ENCODE measurements at places on chromosomes 7 and 10. TPM values are rescaled to one million over a fixed set of nuclear protein-coding genes. Genes with fewer than 3 reads are reported as not detected.

Gene SVOPL
- total RNA-seq: not detected

Gene NEURL1
- total RNA-seq: 1.1 TPM

Gene PLEKHS1
- 0.08 TPM for total RNA-seq

Gene GNAT3
- not detected for total RNA-seq

Gene ZNF485
- total RNA-seq: 0.75 TPM

Gene AGFG2
- total RNA-seq: 6.6 TPM

Gene PLAU
- not detected for total RNA-seq

- DNase-seq: no peak
These were observed 32.0 kb downstream of the STK31 start for GRCh38 chr7:23742051-23742450.

GRCh38 chr7:47394216-47394615, 187.7 kb downstream of the TNS3 start:
- no peak for DNase-seq

DNA sequence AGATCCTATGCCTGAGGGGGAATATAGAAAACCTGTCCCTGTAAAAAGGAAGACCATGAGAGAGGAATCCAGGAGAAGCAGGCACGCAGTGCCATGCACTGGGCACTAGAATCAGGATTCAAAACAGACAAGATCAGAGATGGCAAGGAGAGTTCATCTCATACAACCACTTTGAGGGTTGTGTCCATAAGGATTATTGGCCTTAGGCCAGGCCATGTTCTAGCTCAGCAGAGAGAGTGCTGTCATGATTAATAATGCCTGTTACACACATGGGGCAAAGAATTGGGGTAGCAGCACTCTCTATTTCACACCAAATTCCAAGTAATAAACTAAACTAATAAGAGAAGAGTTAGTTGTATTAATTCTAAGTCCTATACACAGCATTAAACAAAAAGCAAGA, 29.1 kb downstream of the EZH2 start:
- DNase-seq: no peak

- no peak for DNase-seq
These were observed 217.1 kb upstream of the ZMIZ1 start for GRCh38 chr10:78851647-78852046.

DNA sequence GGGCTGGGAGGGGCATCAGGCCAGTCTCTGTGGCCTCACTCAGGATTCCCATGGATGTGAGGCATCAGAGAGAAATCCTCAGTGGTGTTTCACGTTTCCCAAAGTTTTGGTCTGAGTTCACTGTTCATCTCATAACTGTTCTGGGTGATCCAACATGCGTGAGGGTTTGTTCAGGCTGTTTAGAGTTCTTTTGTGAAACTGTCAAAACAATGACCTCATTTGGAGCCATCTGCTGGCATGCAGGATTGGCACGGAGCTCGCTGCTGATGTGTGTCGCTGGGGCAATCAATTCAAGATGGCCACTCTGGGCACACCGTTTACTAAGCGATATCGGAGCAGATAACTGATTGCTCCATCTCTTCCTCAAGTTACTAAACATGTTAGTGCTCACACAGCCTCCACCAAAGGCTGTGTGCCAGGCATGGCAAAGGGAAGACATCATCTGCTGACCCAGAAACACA, 365.6 kb downstream of the WDR11 start:
- DNase-seq: no peak

DNA sequence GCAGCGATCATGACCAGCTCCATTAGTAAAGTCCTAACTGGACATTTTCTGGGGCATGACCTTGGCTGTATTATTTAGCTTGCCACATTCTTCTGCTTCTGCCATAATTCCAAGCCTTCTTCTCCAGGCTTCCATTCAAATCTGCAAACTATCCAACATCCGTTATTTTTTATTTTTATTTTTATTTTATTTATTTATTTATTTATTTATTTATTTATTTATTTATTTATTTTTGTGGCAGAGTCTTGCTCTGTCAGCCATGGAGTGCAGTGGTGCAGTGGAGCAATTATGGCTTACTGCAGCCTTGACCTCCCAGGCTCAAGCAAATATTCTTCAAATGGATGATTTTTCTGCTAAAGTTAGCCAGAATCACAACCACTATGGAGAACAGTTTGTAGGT, 187.2 kb upstream of the CDK1 start:
- no peak for DNase-seq

DNA sequence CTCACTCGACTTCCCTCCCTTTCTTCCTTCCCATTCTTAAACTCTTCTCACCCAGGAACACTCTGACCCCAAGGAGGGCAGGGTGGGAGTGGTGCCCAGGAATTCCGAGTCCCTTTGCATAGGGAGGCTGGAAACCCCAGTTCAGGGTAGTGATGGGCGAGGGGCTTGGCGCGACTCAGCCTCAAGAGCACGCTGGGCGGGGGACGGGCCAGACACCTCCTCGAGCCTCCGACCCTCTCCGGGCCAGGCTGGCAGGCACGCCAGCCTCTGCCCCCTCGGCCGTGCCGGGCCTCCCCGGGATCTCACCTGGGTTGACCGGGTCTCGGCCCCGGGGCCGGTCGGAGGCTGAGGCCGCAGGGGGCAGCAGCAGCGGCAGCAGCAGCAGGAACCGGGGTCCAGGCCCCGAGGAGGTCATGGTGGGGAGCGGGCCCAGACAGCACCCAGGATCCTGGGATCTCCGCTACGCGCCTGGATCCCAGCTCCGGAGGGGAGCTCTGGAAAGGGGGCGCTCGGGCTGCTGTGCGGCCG, 457 bp downstream of the PLOD3 start:
- DNase-seq: no peak

GRCh38 chr7:4065190-4065589, 616.9 kb upstream of the FOXK1 start:
- no peak for DNase-seq

- no peak for DNase-seq
These were observed 111.1 kb upstream of the NPY start for GRCh38 chr7:24172856-24173255.

DNA sequence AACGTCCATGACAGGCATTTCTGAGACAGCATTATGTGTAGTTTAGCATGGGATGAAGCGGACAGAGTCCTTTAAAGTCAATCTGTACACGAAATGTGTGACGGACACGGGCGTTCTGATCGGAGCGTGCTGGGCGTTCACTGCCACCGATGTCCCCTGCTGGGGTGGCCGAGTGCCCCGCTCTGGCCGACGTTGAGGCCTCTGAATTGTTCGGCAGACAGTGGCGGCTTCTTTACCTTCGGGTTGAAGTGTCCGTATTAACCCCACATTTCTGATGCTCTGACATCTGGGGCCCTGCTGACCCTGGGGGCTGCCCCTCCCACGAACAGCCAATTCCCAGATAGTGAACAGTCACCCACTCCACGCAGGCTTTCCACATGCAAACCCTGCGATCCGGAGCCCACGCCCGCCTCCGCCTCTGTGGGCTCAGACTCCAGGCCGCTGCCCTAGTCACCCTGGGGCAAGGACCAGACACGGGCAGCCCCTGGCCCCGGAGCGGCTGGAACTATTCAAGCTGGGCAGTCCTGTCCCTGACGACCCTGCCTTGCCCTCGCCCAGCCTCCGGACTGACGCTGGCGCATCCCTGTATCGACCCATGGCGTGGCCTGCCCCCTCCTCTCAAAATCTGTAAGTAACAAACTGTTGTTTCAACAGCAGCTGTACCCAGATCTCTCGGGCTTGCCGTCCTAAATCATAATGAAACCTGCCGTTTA, 445.7 kb downstream of the PTPRN2 start:
- no peak for DNase-seq

DNA sequence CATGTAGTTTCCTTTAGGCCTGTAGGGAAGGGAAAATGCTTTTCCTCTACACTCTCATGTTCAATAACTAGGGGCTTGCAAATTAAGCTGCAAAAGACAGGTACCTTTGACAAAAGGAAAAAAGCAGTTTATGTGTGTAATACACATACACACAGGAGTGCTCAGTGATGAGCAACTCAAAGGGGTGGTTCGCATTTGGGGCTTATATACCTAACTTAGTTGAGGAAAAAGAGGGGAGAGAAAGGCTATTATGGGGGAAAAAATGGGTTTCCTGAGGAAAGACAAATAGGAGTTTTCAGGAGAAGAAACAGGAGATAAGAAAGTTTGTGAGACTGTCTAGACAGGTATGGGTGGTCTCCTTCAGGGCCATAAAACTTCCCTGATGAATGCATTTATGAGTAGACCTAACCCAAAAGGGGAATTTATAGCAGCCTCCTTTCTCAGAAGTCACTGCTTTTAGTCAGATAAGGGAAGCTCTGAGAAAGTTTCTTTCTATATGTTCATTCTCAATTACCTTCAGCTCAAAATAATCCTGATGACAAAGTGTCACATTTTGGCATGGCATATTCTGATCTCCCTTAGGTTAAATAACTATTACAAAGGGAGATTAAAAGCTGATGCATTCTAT, 55.2 kb upstream of the EZH2 start:
- DNase-seq: no peak

GRCh38 chr7:80770061-80770460, 131.6 kb downstream of the CD36 start:
- no peak for DNase-seq

- no peak for DNase-seq
These were observed 49.3 kb upstream of the ZNF716 start for GRCh38 chr7:57400531-57401155.

GRCh38 chr7:67620216-67620933, 623.7 kb downstream of the TYW1 start:
- DNase-seq: no peak

GRCh38 chr7:150432915-150433892, 17.2 kb upstream of the GIMAP8 start:
- DNase-seq: no peak

- no peak for DNase-seq
These were observed 8.0 kb downstream of the KMT2E start for GRCh38 chr7:105021967-105022366.

GRCh38 chr7:135251496-135252391, 18.1 kb downstream of the STRA8 start:
- no peak for DNase-seq

DNA sequence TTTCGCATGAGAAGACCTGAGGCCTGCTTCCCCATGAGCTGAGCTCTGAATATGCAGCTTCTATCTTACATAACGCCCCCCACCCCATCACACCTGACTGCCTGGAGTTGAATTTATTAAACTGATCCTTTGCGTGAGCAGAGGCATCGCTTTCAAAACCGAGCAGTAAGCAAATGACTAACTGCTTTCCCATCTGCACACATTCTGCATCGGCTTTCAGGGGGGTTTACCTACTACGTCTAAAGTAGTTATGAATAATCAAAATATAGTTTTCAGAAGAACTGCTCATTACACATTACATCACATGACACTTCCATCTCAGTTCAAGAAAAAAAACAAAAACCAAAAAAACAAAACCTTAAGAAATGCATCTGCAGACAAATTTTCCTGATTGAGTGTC, 54.7 kb upstream of the EGR2 start:
- DNase-seq: no peak

DNA sequence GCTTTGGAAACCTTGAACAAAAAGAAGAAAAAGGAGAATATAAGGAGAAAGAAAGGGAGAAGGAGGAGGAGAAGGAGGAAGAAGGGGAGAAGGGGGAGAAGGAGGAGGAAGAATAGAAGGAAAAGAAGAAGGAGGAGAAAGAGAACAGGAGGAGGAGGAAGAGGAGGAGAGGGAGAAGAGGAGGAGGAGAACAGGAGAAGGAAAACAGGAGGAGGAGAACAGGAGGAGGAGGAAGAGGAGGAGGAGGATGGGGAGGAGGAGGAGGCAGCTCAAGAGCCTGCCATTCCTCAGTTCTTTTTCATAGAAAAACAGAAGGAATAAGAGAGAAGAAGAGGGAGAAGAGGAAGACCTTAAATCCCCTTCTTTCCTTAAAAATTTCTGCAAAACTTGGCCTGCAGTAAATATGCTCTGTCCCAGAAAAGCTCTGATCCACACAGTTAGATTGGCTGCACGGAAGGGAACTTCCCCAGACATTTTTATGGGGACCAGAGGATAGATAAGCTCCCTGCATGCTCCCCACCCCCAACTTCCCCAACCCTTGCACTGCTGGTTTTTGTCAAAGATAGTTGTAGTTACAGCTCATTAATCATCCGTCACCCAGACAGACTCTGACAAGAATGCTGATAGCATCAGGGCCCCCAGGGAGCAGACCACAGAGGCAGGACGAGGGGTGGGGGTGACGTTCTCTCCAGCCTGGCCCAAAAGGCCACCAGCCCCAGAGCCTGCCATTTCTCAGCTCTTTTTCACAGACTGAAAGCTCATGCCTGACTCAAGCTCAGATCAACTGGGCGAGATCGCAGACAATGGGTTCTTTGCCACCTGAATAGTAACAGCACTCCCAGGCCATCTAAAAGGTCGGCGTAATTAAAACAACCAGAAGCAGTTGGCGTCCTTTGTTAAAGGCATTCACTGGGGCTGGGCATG, 34.5 kb upstream of the LYZL1 start:
- no peak for DNase-seq

GRCh38 chr7:124187962-124188361, 155.1 kb upstream of the TMEM229A start:
- no peak for DNase-seq

DNA sequence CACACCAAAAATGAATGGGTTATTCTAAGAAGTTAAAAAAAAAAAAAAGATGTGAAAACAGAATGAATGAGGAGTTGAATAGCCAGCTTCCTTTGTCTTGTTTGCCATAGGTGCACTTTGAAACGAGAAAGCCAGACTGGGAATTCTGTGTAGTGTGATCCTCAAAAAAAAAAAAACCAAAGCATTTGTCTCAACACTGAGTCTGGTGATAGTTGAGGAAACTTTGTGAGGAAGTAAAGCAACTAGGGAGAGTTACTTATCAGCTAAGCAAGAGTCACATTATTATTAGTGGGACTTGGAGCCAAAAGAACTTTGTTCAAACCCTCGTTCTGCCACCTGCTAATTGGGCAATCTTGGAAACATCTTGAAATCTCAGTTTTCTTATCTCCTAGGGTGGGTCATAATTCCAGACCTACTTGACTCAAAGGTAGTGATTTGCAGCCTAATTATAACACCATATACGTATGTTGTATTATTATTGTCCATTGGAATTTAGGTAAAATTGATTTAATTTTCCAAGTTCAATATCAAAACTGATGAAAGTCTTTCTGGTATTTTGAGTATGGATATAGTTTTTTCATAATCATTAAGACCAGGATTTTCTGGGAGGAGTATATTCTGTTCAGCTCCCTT, 99.8 kb upstream of the GJD4 start:
- DNase-seq: no peak

- no peak for DNase-seq
These were observed 119.2 kb downstream of the NEURL1 start for GRCh38 chr10:103612462-103613365.

- DNase-seq: no peak
These were observed 255.3 kb downstream of the STK31 start for GRCh38 chr7:23965296-23965695.

DNA sequence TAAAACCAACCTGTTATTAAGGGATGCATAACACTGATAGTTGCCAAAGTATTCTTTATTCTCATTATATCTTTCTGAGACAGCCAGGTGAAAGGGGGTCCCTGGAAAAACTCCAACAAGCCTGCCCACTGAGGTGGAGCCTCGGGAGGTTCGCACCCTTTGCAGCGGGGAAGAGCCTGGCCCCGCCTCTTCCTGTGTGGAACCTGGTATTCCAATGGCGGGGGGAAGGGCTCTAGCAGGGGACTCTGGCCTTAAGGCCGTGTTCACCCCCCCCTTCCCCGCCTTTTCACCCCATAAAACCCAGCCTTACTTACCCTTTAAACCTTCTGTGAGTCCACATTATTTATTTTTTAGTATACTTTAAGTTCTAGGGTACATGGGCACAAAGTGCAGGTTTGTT, 62.4 kb upstream of the PDK4 start:
- no peak for DNase-seq

GRCh38 chr7:141333459-141333858, 217.8 kb upstream of the AGK start:
- DNase-seq: no peak

- DNase-seq: no peak
These were observed 52.8 kb downstream of the NAMPT start for GRCh38 chr7:106231856-106232490.

Data from CD4-positive, alpha-beta T cell (primary cell).